Activated CD8-positive, alpha-beta T cell treated with anti-CD3 and anti-CD28 coated beads, Interleukin-2, amount 10 ng/mL, durations not matched to agents 7 days and 5 days (primary cell): ENCODE measurements at places on chromosomes 5 and 9.

- H3K36me3 ChIP-seq, result peaks cover 77% of the 10 kb centered on the region
- H3K4me1 ChIP-seq, result peaks cover 38% of the 10 kb centered on the region
- H3K27ac ChIP-seq, result peak overlapping the region; percentile 89
- H3K27me3 ChIP-seq, result no peaks in the 10 kb centered on the region
Observed at GRCh38 chr5:40683305-40683704, 3.6 kb downstream of the PTGER4 start.

- H3K27ac ChIP-seq, result no peak overlapping the region
- DNase-seq, result no peak
- no peaks in the 10 kb centered on the region for H3K4me1 ChIP-seq
- H3K36me3 ChIP-seq, result peaks cover 51% of the 10 kb centered on the region
- H3K4me3 ChIP-seq, result no peak overlapping the region
- no peaks in the 10 kb centered on the region for H3K27me3 ChIP-seq
Observed at GRCh38 chr5:41754857-41755256, 115.4 kb downstream of the OXCT1 start.

DNA sequence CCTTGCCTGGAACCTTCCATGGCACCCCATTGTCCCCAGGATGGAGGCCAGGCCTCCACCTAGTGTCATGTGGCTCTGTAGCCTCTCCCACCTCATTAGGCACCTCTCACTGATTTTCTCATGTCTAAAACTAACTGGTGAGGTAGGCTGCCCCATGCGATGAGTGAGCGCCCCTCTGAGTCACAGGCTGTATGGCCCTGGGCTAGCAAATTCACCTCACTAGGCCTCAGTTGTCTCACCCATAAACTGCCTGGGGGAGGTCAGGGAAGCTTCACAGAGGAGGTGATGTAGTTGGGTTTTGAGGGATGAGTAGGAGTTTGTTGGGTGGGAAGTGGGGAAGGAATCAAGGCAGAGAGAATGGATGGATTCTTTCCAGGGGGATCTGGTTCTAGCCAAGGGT is 8.8 kb downstream of the RXRA start:
- H3K4me1 ChIP-seq, result no peaks in the 10 kb centered on the region
- H3K27ac ChIP-seq, result no peak overlapping the region
- no peaks in the 10 kb centered on the region for H3K36me3 ChIP-seq
- H3K27me3 ChIP-seq, result no peaks in the 10 kb centered on the region
- no peak for DNase-seq

- no peaks in the 10 kb centered on the region for H3K27me3 ChIP-seq
- H3K27ac ChIP-seq, result no peak overlapping the region
- no peaks in the 10 kb centered on the region for H3K4me1 ChIP-seq
- no peak overlapping the region for H3K4me3 ChIP-seq
Observed at GRCh38 chr9:136674786-136675349, 12.2 kb downstream of the EGFL7 start.

GRCh38 chr9:74147906-74148305 is 349.2 kb upstream of the RORB start:
- no peaks in the 10 kb centered on the region for H3K36me3 ChIP-seq
- H3K4me1 ChIP-seq, result no peaks in the 10 kb centered on the region
- H3K4me3 ChIP-seq, result no peak overlapping the region
- no peak overlapping the region for H3K27ac ChIP-seq

- peak; percentile 49 for DNase-seq
- peak overlapping the region; percentile 82 for H3K27ac ChIP-seq
- H3K4me1 ChIP-seq, result peaks cover 48% of the 10 kb centered on the region
- no peaks in the 10 kb centered on the region for H3K36me3 ChIP-seq
- peak overlapping the region; percentile 76 for H3K4me3 ChIP-seq
- H3K27me3 ChIP-seq, result no peaks in the 10 kb centered on the region
Observed at GRCh38 chr9:79812507-79813257, 240.9 kb downstream of the TLE4 start.

- H3K27me3 ChIP-seq, result no peaks in the 10 kb centered on the region
- peaks cover 48% of the 10 kb centered on the region for H3K36me3 ChIP-seq
- H3K27ac ChIP-seq, result peak overlapping the region; percentile 48
- DNase-seq, result no peak
- H3K4me3 ChIP-seq, result no peak overlapping the region
Observed at GRCh38 chr9:111938427-111938800, 41.8 kb downstream of the UGCG start.

DNA sequence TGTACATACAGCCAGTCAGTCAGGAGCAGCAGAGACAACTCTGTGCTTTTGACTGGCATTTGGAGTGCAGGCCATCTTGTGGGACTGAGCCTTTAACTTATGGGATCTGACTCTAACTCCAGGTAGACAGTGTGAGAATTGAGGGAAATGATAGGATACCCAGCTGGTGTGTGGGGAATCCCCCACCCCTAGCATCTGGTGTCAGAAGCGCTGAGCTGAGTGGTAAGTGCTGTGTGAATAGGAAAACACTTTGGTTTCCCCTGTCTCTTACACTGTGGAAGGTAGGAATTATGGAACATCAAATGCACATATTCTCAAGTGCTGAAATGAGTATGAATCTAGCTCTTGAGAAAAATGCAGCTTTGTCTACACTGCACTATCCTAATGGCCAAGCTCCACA is 43.9 kb downstream of the CCDC125 start:
- no peaks in the 10 kb centered on the region for H3K27me3 ChIP-seq
- DNase-seq, result no peak
- H3K27ac ChIP-seq, result no peak overlapping the region
- no peak overlapping the region for H3K4me3 ChIP-seq
- H3K36me3 ChIP-seq, result peaks cover 14% of the 10 kb centered on the region
- no peaks in the 10 kb centered on the region for H3K4me1 ChIP-seq

DNA sequence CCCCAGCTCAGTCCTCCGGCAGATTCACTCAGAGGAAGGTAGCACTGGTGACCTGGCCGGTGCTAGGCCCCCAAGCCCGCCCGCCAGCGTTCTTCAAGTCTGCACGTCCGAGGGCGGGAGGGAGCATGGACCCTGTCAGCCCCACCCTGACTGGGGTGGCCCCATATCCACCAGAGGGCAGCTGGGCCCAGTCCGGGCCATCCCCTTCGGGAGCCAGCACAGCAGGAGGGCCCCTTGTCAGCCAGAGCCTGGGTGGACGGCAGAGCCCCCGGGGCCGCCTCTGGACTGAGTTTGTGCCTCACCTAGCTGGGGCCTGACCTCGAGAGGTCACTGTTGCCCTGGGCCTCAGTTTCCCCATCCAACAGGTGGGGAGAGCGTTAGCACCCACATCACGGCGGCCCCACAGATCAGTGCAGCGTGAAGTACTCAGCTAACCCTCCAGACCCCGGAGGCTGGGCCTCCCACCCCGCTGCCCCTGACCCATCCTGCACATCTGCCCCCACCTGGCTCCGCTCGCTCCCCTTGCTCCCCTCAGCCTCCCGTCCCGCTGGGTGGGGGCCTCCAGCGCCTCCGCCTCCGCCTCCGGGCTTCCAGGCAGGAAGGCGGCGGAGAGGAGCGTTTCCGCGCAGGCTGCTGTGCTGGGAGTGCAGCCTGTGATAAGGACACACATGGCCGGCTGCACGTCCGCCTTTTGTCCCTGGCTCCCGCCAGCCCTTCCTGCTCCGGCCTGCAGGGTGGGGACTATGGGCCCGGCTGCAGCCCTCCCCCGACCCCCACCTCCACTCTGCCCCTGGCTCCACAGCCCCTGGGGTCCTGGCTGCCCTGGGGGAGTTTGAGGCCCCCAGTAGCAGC is 16.6 kb upstream of the EGFL7 start:
- no peaks in the 10 kb centered on the region for H3K36me3 ChIP-seq
- no peak overlapping the region for H3K27ac ChIP-seq
- no peak overlapping the region for H3K4me3 ChIP-seq
- H3K27me3 ChIP-seq, result peaks cover 32% of the 10 kb centered on the region
- peaks cover 4% of the 10 kb centered on the region for H3K4me1 ChIP-seq

GRCh38 chr9:134419000-134419683 is 92.9 kb downstream of the RXRA start:
- H3K27ac ChIP-seq, result no peak overlapping the region
- H3K4me1 ChIP-seq, result no peaks in the 10 kb centered on the region
- DNase-seq, result no peak
- no peak overlapping the region for H3K4me3 ChIP-seq

DNA sequence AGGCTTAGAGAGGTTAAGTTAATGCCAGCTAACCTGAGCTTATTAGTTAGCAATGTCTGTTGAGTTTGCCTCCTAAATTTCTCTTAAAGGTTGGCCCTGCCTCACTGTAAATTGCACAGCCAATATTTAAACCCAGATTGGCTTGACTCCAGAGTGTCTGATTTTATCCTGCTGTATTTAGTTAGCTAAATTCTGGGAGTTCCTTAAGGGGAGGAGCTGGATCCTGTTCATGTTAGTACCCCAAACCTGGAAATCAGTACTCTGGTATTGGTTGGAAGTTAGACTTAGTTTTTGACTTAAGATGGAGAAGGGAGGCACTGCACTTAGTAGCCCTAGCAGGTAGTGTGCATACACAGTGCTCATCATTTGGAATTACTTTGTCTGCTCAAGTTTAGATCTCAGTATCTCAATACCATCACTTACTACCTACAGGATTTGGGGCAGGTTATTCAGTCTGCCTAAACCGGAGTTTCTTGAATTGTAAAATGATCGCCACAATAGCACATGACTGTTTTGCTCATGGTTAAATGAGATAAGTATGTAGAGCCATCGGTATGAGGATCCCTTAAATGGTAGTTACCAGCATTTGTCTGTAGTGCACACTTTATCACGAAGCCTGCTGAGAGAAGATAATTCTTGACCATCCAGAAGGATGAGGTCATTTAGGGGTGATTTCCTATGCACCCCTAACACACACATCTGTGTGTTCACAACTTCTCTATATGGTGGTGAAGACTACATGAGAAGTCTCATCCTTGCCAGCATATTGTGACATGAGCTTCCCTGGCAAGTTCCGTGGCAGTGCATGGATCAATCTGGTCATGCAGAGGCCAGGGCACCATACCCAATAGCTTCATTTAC is 264.8 kb upstream of the TRIM32 start:
- H3K27me3 ChIP-seq, result no peaks in the 10 kb centered on the region
- H3K36me3 ChIP-seq, result no peaks in the 10 kb centered on the region
- no peak overlapping the region for H3K4me3 ChIP-seq
- no peak for DNase-seq
- no peaks in the 10 kb centered on the region for H3K4me1 ChIP-seq

DNA sequence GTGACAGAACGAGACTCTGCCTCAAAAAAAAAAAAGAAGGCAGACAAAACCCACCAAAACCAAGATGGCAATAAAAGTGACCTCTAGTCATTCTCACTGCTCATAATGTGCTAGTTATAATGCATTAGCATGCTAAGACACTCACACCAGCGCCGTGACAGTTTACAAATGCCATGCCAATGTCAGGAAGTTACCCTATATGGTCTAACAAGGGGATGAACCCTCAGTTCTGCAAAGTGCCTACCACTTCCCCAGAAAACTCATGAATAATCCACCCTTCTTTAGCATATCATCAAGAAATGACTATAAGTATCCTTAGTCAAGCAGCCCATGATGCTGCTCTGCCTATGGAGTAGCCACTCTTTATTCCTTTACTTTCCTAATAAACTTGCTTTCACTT is 4.7 kb upstream of the BICD2 start:
- no peaks in the 10 kb centered on the region for H3K27me3 ChIP-seq
- H3K4me1 ChIP-seq, result peaks cover 23% of the 10 kb centered on the region
- no peak overlapping the region for H3K4me3 ChIP-seq
- no peak for DNase-seq

DNA sequence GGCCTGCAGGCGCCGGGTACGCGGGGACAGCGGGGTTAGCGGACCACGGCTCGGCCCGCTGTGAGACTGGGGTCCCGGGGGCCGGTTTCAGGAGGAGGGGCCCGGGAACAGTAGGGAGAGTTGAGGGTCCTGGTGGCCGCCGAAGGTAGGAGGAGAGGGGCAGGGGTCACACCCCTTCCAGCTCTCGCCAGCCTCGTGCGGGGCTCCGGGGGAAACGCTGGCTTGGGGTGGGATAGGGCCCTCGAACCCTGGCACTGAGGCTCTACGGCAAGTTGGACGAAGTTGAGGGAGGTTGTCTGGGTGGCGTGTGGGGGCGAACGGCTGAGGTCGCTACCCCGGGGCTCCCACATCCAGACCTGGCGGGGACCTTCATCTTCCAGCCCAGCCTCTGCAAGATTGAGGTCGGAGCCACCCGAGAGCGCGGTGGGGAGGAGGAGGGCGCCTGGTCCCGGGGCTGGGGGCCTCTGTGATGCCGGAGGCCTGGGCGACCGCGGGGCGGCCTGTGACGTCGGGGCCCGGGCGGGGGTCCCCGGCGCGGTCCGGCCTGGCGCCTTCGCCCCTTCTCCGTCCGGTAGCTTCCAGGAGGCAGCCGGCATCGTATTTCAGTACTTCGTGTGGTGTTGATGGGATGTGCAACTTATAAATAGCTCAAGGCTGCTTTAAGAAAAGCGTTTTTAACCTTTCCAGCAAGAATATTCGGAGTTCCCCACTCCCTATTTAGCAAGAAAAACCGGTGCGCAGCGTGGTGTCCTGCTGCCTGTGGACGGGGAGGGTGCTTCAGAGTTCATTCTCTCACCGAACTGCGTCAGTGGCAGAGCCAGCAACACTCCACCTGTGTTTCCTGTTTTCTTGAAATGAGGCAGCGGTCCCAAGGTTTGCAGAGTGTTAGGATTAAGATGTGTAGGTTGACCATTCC is 902 bp downstream of the HABP4 start:
- peaks cover 21% of the 10 kb centered on the region for H3K27me3 ChIP-seq
- H3K27ac ChIP-seq, result peak overlapping the region; percentile 74
- peaks cover 16% of the 10 kb centered on the region for H3K4me1 ChIP-seq
- no peaks in the 10 kb centered on the region for H3K36me3 ChIP-seq
- DNase-seq, result peak; percentile 47

DNA sequence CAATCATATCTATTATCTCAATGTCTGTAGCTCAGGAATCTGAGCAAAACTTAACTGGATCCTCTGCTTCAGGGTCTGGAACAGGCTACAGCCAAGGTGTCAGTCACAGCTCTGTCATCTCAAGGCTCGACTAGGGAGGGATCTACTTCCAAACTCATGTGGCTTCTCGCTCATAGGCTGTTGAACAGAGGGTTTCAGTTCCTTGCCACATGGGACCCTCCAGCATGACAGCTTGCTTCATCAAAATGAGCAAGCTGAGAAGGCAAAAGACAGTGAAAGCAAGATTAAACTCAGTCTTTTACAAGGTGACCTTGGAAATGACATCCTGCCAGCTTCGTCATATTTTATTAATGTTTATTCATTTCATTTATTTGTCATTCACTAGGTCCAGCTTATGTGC is 111.7 kb downstream of the GADD45G start:
- H3K4me1 ChIP-seq, result peaks cover 79% of the 10 kb centered on the region
- no peaks in the 10 kb centered on the region for H3K27me3 ChIP-seq
- H3K36me3 ChIP-seq, result peaks cover 11% of the 10 kb centered on the region
- peak overlapping the region; percentile 40 for H3K27ac ChIP-seq

DNA sequence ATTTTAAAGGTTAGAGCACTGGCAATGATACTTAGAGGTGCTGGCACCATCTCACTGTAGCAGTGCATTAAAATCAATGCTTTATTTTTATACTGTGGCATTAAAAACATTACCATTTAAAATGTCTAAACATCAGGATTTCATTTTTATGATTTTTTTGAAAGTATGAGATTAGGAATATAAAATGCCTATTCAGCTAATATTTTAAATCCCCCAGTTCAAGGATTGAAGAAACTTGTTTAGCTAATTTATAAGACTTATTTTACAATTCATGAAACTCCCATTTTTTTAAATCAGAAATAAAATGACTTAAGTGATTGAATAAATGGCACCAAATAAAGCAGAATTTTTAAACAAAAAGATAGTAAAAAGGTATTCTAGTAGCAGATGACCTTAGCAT is 625.6 kb downstream of the RAB3C start:
- no peak overlapping the region for H3K4me3 ChIP-seq
- H3K4me1 ChIP-seq, result no peaks in the 10 kb centered on the region
- H3K27me3 ChIP-seq, result peaks cover 14% of the 10 kb centered on the region
- no peak for DNase-seq

- H3K27ac ChIP-seq, result peak overlapping the region; percentile 68
- no peaks in the 10 kb centered on the region for H3K36me3 ChIP-seq
- no peaks in the 10 kb centered on the region for H3K27me3 ChIP-seq
- DNase-seq, result no peak
Observed at GRCh38 chr9:72013292-72013760, 47.1 kb downstream of the C9orf57 start.
